ENCODE measurements at places on chromosomes 2 and 18.

DNA sequence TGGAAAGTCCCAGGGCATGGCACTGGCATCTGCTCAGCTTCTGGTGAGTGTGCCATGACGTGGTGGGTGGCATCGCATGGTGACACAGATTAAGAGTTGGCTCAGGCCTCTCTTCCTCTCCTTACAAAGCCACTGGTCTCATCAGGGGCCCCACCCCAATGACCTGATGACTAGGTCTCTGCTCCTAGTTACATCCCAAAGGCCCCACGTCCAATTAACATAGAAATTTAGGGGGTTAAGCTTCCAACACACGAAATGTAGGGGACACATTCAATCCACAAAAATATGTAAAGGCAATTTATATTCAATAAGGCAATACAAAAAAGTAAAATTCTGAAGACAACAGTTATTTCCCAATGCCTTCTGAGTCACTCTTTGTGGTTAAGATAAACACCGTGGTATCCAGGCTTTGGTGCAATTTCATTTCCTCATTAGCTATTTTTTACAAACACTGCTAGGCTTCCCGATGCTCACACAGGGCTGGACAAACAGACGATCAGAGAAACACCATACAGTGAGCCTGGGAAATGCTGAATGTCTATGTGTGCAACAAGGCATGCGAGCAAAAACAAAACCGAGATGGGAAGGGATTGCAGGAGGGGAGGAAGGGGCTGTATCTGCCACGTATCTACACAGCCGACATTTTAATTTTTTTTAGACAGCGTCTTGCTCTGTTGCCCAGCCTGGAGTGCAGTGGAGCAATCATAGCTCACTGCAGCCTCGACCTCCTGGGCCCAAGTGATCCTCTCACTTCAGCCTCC, 67.2 kb downstream of the MBP start:
- DNase-seq: no peak

- no peak for DNase-seq
Observed at GRCh38 chr2:232454630-232455029, 1.3 kb upstream of the ALPI start.

DNA sequence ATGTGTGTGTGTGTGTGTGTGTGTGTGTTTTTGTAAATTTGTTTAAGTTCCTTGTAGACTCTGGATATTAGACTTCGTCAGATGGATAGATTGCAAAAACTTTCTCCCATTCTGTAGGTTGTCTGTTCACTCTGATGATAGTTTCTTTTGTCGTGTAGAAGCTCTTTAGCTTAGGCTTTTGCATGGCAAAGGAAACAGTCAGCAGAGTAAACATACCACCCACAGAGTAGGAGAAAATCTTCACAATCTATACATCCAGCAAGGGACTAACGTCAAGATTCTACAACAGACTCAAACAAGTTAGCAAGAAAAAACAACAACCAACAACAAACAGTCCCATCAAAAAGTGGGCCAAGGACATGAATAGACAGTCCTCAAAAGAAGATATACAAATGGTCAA, 336.7 kb upstream of the ATP5MC3 start:
- no peak for DNase-seq

DNA sequence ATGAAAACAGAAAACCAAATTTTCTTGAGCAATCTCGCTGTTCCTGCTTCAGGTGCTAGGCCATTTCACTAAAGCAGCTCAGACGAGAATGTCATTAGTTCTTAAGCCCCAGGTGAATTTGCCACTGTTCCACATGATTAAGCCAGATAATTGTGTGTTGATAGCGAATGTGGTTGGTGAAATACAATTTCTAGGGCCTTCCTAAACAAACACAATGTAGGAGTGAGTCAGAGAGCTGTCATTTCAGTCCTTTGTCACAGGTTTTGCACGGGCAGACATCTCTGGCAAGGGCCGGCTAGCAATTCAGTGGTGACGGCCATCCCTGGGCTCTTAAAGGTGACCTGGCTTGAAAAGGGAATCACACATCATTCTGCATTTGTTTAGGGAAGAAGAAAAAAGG, 170.7 kb downstream of the TMEM182 start:
- no peak for DNase-seq

DNA sequence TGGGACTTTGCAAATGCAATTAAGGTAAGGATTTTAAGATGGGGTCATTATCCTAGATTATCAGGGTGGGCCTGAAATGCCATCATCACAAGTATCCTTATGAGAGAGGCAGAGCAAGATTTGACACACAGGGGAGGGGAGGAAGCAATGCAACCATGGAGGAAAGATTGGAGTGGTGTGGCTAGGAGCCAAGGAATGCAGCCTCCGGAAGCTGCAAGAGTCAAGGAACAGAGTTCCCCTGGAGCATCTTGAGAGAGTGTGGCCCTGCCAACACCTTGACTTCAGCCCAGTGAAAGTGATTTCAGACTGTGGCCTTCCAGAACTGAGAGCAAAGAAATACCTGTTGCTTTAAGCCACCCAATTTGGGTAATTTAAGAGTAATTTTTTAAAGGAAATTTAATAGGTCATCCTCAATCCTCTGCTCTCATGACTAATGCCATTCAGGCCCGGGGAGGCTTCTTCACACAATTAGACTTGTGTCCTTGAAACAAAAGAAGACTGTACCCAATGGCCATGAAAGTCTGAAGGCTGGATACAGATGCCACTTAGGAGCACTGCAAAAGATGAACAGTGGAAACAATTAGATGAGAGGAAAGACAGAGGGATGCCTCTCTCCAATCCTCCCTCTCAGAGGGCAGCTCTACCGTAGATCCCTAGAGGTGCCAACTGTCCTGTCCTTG, 250.3 kb upstream of the ID2 start:
- DNase-seq: no peak

DNA sequence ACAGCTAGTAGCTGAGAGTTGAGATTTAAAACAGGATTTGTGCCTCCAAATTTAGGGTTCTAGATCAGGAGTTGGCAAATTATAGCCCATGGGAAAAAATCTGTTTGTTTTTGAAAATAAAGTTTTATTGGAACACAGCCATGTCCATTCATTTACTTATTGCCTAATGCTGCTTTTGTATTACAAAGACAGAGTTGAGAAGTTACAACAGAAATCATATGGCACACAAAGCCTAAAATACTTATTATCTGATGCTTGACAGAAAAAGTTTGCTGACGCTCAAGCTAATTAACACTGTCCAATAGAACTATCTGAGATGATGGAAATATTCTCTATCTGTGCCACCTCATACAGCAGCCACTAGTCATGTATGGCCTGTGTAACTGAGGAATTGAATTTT, 229.1 kb upstream of the RASGRP3 start:
- DNase-seq: no peak

DNA sequence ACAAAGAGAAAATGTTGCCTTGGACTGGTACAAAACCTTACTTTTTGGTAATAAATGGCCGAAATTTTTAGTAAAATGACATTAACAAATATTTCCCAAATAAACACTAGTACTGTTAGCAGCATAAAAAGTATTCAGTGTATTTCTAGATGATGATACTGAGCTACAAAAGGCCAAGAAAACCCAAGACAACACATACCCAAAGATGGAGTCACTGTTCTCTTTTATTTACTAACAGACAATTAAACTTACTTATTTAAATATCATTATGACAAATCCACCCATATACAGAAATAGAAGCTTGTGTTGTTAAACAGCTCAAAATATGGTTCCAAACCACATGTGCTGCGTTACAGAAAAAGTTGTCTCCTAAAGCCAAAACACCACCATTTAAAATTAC, 239.9 kb downstream of the ZEB2 start:
- DNase-seq: no peak

- no peak for DNase-seq
Observed at GRCh38 chr18:75109819-75110218, 99.1 kb downstream of the PTGR3 start.

DNA sequence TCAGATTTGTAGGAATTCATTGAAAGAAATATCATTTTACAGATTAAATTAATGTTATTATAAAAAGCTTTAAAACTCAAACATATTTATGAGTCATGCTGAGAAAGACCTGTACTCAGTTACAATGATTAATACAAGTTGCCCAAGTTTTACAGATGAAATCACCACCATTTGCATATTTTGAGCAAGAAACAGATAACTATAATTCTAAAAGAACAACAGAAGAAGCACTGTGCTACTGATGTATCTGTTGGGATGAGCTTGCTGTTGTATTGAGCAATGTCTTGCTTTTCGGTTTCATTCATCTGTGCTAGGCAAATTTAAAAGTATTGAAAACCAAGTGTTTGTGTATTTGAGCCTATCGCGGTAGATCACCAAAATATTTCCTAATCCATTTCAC, 1589.1 kb upstream of the ZEB2 start:
- no peak for DNase-seq

- DNase-seq: peak; percentile 67
Observed at GRCh38 chr2:98608116-98608961, at the start of the genes COA5 and UNC50. COA5 (minus strand) TSS chr2:98608512; CDS start chr2:98608405, 107 bp downstream. UNC50 (plus strand) TSS chr2:98608589; CDS start chr2:98609760, 1,171 bp downstream.

- DNase-seq: no peak
Observed at GRCh38 chr18:34834897-34835296, 124.8 kb downstream of the DTNA start.

GRCh38 chr2:26560892-26561291, 80.3 kb downstream of the CIB4 start:
- no peak for DNase-seq

GRCh38 chr2:143830476-143830875, 689.4 kb downstream of the ZEB2 start:
- no peak for DNase-seq

GRCh38 chr2:208358758-208359631, 47.6 kb upstream of the PTH2R start:
- peak; percentile 50 for DNase-seq

- DNase-seq: no peak
Observed at GRCh38 chr2:196322973-196323810, 151.8 kb upstream of the STK17B start.

DNA sequence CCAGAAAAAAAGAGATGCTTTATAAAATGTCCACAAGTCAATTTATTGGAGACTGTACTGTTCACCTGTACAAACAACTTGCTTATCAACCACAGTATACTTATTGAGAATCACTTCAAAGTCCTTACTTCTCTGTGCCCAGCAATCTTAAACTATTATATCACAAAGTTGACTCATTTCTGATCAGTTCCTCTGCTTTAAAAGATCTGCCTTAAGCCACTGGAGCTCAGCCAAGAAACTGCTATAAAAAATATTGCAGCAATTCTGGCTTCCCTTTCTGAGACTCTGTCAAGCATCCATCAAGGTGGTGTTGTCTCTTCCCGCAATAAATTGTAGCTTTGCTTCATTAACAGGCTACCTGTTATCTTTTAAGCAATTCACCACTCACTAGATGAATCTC, 375.2 kb upstream of the SPHKAP start:
- no peak for DNase-seq

DNA sequence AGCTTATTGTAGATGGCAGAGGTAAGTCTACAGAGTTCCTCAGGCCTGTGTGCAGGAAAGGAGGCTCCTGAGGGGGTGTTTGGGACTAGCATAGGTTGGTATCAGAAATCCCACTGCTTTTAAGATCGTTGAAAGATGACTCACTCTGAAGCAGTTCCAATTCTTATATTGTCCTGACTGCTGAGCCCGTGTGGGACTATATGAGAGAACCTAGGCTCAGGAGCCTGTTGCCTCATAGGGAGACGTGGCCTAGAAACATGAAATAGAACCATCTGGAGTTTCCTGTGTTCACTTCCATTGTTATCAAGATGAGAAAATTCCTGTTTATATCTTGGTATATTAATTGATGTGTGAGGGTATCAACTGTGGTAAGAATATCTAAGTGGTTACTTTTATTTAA, 5.7 kb downstream of the CCT7 start:
- no peak for DNase-seq

- DNase-seq: no peak
Observed at GRCh38 chr2:224042191-224042696, 3.2 kb upstream of the SERPINE2 start.

- peak; percentile 5 for DNase-seq
Observed at GRCh38 chr2:180905461-180905860, 74.9 kb upstream of the UBE2E3 start.

DNA sequence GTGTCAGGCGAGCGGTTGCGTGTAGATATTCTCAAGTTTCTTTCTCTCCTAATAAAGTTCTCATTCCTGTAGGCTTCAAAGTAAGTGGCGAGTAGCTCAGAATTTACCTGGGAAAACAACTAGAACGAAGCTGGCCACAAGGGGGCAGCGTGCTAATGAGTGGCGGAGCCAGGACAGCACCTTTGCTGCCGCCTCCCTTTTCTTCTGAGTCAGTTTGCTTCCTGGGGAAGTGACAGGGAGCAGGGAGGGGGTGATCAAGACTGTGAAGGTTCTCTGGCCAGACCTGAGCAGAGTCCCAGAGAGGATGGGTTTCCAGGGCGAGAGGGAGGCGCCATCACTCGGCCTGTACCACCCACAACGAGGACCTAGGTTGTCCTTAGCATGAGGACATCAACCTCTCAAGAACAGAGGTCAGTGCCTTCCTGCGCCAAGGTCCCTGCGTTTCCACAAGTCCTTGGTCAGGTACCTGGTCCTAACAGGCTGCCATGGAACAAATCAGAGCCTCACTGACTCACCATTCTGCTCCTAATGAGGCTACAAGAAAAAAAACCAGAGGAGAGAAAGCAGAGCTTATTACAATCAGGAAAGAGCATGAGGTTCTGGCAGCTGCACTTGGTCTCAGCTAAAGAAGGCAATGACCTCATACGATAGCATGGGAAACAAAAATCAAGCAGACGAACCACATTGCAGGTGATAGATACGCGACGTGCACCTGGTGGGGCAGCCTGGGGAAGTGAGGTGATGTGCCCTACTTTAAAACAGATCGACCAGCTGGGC, 98.7 kb downstream of the PLB1 start:
- peak; percentile 68 for DNase-seq

DNA sequence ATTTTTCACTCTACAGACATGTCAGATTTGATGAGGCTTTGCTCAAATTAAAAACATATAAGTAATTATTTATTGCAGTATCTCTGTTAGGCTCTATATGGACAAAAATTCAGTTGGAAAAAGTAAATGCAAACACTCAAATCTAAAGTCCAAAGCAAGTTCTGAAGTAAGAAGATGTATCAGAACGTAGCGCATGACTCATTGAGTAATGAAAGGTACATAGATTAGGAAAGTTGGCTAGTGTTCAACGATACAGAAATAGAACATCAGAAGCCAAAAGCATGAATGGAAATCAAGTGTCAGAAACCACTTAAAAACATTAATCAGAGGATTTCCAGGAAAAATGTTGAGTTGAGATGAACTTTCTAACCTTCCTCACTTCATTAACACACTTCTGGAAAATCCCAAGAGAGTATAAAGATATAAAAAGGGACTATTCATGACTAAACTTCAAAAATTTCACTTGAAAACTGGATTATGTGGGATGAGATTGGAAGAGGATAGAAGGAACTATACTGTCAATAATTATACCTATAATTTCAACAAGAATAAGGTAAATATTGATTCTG, 494.1 kb downstream of the LRRTM4 start:
- DNase-seq: no peak

- no peak for DNase-seq
Observed at GRCh38 chr2:122061831-122062230, 306.4 kb downstream of the TSN start.

- no peak for DNase-seq
Observed at GRCh38 chr2:237533668-237534161, 32.7 kb upstream of the PRLH start.

- no peak for DNase-seq
Observed at GRCh38 chr2:48589170-48589767, 28.4 kb upstream of the GTF2A1L start.

GRCh38 chr2:205892665-205893259, 193.2 kb downstream of the INO80D start:
- no peak for DNase-seq

GRCh38 chr18:44733754-44734465, 53.2 kb downstream of the SETBP1 start:
- DNase-seq: no peak

GRCh38 chr2:151042964-151043363, 218.7 kb downstream of the RBM43 start:
- no peak for DNase-seq

GRCh38 chr2:27735263-27735904, 36.1 kb upstream of the MRPL33 start:
- peak; percentile 38 for DNase-seq
